ENCODE measurements at places on chromosomes 3 and 15.

GRCh38 chr15:85800478-85801123, 5.9 kb upstream of the KLHL25 start:
- no peak for DNase-seq

DNA sequence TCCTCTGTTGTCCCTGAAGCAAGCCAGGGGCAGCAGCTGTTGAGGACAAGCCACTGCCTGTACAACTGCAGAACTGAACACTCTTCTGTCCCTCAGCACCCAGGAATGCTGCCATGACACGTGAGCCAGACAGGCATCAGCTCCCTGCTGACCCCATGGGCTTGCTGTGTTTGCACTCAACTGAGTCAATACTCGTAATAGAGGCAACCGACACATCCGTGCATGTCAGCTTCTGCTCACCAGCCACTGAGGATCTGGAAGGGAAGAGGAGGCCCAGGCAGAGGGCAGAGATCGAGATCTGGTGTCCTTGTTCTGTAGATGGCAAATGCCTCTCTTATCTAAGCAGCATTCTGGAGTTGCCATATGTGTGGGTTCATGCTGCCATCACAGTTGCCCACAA, 54.3 kb upstream of the SEC61A1 start:
- DNase-seq = no peak

- no peak for DNase-seq
Measured at GRCh38 chr15:74460298-74460697, 662 bp downstream of the UBL7 start.

- DNase-seq = no peak
Measured at GRCh38 chr3:157128771-157129681, 30.9 kb downstream of the CCNL1 start.

GRCh38 chr15:56232058-56232457, 11.6 kb downstream of the RFX7 start:
- DNase-seq = no peak

DNA sequence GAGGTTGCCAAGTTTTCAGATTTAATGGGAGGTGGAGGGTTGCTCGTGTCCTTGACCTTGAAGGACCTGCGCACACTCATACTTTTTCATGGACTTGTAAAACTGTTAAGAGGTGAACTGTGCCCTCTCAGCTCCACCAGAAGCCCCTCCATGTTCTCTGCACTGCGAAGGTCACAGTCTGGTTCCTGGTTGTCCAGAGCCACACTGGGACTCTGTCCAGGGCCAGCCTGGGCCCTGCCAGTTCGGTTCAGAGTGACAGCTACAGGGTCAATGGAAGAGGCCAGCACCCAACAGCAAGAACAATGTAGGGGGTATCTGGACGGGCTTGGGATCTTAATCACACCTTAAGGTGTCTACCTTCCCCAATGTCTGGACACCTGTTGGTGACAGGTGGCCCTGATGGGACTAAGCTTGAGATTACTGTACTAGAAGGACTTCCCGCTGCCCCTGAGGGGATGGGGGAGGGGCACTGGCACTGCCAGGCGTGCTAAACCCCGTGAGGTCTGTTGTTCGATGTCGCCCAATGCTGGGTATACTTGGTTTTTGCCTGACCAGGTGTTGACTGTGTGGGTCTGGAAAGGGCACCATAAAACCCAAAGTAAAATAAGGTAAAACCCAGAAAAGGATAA, 34.7 kb downstream of the GRK7 start:
- DNase-seq = no peak

- DNase-seq = no peak
Measured at GRCh38 chr3:14430706-14431451, 28.5 kb downstream of the SLC6A6 start.

DNA sequence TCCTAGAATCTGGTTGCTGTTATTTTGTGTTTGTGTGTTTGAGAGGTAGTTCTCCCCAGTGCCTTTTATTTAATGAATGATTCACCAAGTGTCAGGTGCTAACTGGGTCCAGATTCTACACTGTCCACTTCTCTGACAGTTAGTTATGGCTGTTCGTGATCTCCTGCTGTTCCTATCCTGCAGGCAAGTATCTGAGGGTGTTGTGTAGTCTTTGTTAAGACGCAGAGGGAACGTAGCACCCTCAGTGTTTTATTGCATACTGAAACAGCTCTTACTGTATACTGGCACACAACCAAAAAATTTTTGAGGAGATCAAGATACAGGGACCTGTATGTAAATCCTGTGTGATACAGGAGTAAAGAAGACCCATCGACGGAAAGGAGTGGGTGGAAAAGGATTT, 1271.3 kb downstream of the ROBO1 start:
- DNase-seq = no peak

All from stimulated activated CD8-positive, alpha-beta memory T cell treated with anti-CD3 and anti-CD28 coated beads, Interleukin-7, amount 100 ng/mL, for 1 hour (primary cell).